ENCODE measurements at places on chromosomes 6 and 20. TPM values are rescaled to one million over a fixed set of nuclear protein-coding genes. Genes with fewer than 3 reads are reported as not detected.

The SAMD3 gene
- total RNA-seq: 5.0 TPM

The PSMB1 gene
- 456 TPM for total RNA-seq

The VWA7 gene
- total RNA-seq: 0.77 TPM

The AGPAT4 gene
- total RNA-seq: 3.9 TPM
